ENCODE measurements at places on chromosomes 6 and 20. TPM values are rescaled to one million over a fixed set of nuclear protein-coding genes. Genes with fewer than 3 reads are reported as not detected.

DNA sequence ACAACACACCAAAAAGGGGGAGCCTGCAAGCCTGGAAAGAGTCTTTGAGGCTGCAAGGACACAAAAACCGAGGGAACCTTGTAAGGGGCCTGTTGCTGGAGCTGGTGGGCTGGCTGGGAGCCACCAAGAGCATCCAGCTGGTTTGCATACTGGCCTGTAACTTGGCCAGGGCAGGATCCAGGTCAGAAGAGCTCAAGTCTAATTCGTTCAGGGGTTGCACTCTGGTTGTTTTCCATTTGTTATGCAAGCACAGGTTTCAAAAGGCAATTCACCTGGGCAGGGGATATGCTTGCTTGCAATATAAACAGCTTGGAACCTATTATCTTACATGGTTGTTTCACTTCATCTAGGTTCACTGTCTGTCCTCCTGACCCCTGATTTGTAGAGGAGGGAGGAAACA lies 98.3 kb upstream of the GCM1 start:
- H3K4me3 ChIP-seq, result no peak overlapping the region
- DNase-seq, result no peak
- no peaks in the 10 kb centered on the region for H3K36me3 ChIP-seq
- no peaks in the 10 kb centered on the region for H3K27me3 ChIP-seq

The STMN3 gene
- total RNA-seq, result 33.2 TPM

The HRH3 gene
- not detected for total RNA-seq

DNA sequence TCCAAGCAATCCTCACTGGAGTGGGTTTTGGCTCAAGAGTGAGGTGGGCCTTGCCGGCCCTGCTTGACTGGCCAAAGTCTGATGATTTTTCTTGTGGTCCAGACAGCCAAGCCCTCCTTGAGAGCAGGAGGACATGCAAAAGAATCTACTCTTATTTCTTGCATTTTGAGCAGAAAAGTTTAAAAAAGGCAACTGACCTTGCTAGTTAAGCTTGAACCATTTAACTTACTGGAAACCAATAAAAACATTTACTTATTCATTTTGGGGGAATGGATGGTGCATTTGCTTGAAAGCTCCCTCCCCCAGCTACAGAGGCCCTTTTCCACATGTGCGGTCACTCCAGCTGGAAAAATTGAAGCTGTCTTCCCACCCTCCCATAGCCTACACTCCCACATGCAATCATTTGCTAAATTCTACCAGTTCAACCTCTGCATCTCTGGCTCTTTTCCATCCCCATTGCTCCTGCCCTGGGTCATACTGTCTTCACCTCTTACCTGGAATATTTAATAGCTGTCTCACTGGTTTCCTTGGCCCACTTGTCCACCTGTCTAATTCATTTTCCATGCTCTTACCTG lies 527.9 kb downstream of the DHX35 start:
- H3K4me3 ChIP-seq, result no peak overlapping the region
- no peak for DNase-seq
- no peaks in the 10 kb centered on the region for H3K36me3 ChIP-seq
- H3K4me1 ChIP-seq, result no peaks in the 10 kb centered on the region
- H3K27me3 ChIP-seq, result no peaks in the 10 kb centered on the region

DNA sequence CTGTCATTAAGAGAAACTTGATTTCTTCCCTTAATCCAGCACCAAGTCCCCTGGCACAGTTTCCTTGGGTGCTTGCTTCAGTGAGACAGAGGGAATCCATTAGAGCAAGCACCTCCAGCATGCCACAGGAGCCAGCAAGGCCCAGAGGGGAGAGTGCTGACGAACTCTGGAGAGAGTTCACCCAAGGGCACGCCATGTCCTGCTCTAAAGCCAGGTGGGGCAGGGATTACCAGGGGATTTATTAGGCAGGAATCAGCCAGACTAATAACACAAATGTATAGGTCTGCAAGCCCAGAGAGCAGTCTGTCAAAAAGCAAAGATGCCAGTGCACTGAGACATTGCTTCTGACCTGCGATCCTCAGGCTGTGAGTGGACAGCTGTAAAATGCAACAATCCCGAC lies 155.4 kb upstream of the SYNDIG1 start:
- no peak overlapping the region for H3K27ac ChIP-seq
- no peaks in the 10 kb centered on the region for H3K4me1 ChIP-seq
- no peak overlapping the region for H3K4me3 ChIP-seq
- DNase-seq, result no peak
- no peaks in the 10 kb centered on the region for H3K36me3 ChIP-seq

DNA sequence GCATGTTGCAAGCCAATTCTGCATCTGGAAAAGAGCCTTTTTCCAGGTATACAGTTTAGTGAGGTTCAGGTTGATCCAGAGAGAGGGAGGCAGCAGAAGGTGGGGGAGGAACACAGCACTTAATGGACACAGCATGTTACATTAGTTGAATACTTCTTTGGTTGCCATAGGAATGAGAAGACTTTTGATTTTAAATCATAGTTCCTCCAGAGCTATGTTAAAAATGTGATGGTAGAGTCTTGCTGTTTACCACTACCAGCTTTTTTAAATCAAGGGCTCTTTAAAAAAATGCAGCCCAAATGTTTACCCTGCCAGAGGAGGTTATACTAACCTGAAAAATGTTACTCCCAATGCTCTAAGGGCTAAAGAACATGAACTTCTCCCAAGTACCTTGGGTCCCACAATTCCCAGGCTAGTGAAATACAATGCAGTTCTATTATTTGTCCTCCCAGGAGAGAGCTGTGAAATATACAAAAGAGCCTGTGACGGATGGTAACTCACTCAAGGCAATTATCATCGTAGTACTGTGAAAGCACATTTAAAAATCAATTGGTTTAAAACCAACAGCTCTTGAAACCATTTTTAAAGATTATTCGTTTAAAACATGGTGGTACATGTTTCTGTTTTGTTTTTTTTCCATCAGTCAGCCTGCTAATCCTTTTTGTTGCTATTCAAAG lies 6.9 kb upstream of the PHACTR1 start:
- no peaks in the 10 kb centered on the region for H3K4me1 ChIP-seq
- no peaks in the 10 kb centered on the region for H3K27me3 ChIP-seq
- H3K4me3 ChIP-seq, result no peak overlapping the region
- no peaks in the 10 kb centered on the region for H3K36me3 ChIP-seq
- H3K27ac ChIP-seq, result no peak overlapping the region

DNA sequence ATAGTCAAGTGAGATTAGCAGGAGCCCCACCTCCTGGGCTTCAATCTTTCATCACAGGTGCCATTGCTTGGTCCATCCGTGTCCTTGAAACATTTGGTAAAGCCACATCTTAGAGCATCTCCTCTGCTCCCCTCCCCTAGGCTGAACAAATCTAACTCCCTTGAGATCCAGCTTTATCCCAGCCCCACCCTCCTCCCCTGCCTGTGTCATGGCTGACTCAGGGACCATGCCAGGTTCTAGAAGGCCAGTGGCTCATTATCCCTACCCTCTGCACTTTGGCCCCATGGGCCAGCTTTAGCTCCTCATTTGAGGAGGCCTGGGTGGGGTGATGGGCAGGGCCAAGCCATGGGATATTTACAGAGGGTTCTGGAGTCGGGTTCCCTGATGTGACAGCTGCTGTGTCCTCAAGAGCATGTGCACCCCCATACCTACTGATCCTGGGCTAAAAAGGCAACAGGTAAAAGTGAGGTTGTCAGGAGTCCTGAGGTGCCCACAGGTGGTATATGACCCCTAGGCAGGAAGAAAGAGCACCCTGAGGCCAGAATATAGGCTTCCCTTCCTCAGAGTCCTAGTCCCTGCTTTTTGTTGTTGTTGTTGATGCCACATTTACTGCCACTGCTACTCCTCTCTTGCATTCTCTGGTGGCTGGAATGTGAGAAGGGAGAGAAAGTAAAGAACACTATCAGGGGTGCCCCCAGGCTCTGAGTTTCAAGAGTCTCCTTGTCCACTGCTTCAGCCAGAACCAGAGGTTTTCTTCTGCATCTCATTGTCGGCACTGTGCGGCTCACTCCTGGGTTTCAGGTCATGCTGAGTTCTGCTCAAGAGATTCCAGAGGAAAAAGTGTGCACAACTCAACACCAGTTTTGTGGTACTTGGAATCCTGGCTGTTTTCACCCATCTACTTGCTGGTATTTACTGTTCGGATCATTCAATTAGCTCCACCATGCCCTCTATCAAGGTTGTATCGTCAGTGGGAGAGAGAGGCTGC lies 228.4 kb downstream of the LRFN2 start:
- no peaks in the 10 kb centered on the region for H3K36me3 ChIP-seq
- H3K27me3 ChIP-seq, result no peaks in the 10 kb centered on the region
- DNase-seq, result no peak
- H3K4me3 ChIP-seq, result no peak overlapping the region
- H3K4me1 ChIP-seq, result no peaks in the 10 kb centered on the region

- no peak overlapping the region for H3K4me3 ChIP-seq
- DNase-seq, result no peak
- no peak overlapping the region for H3K27ac ChIP-seq
- H3K4me1 ChIP-seq, result no peaks in the 10 kb centered on the region
- H3K27me3 ChIP-seq, result no peaks in the 10 kb centered on the region
- H3K36me3 ChIP-seq, result no peaks in the 10 kb centered on the region
Measured at GRCh38 chr6:9248133-9248532, 812.8 kb upstream of the SLC35B3 start.

DNA sequence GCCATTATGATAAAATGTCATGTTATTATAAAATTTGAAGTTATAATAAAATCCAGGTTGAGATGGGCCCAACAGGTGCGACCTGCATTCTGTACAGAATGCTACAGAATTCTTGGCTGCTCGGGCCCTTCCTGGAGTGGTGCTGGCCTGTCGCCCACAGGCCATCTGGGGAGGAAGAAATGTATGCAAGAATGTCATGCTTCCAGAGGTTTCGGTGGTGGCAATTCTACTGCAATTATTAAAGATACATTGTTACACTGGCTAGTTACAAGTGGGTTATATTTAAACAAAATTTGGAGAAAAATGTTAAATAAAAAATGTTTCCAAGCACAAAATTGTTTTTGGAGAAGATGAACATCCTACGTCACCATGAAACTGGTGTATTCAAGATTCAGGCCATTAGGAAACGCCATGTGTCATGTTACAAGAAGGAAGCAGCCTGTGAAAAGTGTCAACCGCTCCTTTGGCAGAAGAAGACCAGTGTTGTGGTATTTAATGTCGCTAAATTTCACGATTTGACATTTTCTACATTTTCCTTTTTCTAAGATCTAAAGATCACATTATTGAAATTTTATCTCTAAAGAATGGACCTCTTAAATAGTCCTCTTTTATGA lies 7.1 kb downstream of the RAMACL start:
- H3K27ac ChIP-seq, result no peak overlapping the region
- H3K4me1 ChIP-seq, result no peaks in the 10 kb centered on the region
- H3K4me3 ChIP-seq, result no peak overlapping the region
- H3K27me3 ChIP-seq, result no peaks in the 10 kb centered on the region
- no peaks in the 10 kb centered on the region for H3K36me3 ChIP-seq

The TM9SF4 gene
- 40.9 TPM for total RNA-seq

DNA sequence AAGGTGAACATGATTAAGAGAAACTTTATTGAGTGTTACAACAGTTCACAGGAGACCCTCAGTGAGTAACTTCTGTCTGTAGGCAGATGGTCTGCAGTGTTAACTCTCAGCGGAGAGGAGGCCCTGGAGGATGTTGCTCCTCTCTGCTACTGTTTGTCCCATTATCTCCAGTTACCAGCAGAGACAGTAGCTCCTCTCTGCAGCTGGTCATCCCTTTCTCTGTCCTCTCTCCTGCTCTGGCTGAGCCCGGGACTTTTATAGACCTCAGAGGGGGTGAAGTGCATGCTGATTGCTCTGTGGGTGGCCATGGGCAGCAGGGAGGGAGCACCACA lies 5.7 kb downstream of the GTSF1L start:
- no peaks in the 10 kb centered on the region for H3K27me3 ChIP-seq
- H3K27ac ChIP-seq, result peak overlapping the region; percentile 75
- H3K4me3 ChIP-seq, result no peak overlapping the region
- no peaks in the 10 kb centered on the region for H3K4me1 ChIP-seq
- no peaks in the 10 kb centered on the region for H3K36me3 ChIP-seq
- no peak for DNase-seq

The MUC21 gene
- total RNA-seq, result not detected

All from naive thymus-derived CD4-positive, alpha-beta T cell (primary cell).